ENCODE measurements at places on chromosomes 3 and 15. TPM values are rescaled to one million over a fixed set of nuclear protein-coding genes. Genes with fewer than 3 reads are reported as not detected.

- DNase-seq = no peak
These were observed 645 bp downstream of the COPS2 start for GRCh38 chr15:49154799-49155109.

Gene THBS1
- total RNA-seq = 11,760 TPM

- peak; percentile 86 for DNase-seq
These were observed 64.5 kb downstream of the DAPK2 start for GRCh38 chr15:63981596-63982320.

GRCh38 chr3:38581774-38582173 lies 67.7 kb downstream of the SCN5A start:
- DNase-seq = no peak

Gene GDPGP1
- total RNA-seq = 6.8 TPM

- DNase-seq = no peak
These were observed 6.4 kb upstream of the AGBL1 start for GRCh38 chr15:86073281-86073680.

Data from mammary epithelial cell (primary cell).